ENCODE measurements at places on chromosomes 6 and 20.

DNA sequence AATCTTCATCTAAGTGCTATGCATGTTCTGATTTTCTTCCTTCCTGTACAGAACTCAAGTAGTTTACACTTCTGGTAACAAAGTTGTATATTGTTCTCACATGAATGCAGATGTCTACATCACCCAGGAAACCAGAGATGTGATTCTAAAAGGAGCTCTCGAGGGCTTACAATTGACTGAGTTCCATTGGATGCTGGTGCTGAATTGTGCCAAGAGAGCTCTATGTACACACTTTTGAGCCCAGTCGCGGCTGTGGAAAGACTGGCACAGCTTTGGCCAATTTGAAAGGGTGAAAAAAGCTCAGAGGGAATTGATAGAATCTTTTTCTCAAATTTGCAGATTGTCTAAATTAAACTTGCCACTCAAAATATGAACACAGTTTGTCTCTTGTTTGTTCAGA, 340.7 kb downstream of the LMBRD1 start:
- no peak for DNase-seq

DNA sequence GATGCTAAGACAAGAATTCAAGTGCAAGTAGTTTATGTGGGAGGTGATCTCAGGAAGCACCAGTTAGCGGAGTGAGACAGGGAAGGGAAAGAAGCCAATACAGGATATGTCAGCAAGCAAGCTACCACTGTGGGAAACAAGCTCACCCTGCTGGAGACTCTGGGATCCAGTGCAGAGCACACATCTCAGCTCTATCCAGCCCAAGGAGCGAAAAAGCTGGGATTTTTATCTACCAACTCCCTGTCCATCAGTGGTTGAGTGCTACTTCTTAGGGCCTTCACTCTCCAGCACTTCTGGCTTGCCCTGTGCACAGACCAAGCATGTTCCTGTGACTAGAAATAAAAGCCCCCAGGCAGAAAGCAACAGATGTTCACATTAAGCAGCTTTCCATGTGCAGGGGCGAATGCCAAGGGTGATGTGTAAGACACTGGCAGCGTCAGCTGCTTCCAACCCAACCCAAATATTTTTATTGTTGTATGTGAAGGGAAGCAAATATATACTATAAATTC, 10.8 kb upstream of the RNF24 start:
- no peak for DNase-seq

- DNase-seq, result no peak
Observed at GRCh38 chr20:13420625-13421024, 199.6 kb downstream of the ISM1 start.

- no peak for DNase-seq
Observed at GRCh38 chr6:150236544-150236943, 93.7 kb downstream of the PPP1R14C start.

DNA sequence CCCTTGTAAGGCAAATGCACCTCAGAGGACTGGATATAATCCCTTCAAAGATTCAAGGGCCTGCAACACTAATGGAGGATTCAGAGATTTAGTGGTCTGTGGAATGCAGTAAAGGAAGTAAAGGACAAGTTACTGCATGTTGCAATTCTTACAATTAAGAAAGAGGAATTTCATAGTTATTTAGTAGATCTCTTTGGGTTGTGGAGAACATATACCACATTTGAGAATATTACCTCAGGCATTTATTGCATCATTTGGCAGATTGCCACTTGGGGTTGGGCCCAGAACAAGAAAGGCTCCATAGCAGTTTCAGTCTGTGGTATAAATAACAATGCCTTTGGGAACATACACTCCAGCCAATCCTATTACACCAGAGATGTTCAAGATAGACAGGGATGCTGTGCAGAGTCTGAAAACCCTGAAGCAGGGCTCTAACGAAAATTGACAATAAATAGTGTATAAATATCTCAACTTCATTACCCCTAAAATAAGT, 20.9 kb upstream of the EPM2A start:
- DNase-seq, result no peak

DNA sequence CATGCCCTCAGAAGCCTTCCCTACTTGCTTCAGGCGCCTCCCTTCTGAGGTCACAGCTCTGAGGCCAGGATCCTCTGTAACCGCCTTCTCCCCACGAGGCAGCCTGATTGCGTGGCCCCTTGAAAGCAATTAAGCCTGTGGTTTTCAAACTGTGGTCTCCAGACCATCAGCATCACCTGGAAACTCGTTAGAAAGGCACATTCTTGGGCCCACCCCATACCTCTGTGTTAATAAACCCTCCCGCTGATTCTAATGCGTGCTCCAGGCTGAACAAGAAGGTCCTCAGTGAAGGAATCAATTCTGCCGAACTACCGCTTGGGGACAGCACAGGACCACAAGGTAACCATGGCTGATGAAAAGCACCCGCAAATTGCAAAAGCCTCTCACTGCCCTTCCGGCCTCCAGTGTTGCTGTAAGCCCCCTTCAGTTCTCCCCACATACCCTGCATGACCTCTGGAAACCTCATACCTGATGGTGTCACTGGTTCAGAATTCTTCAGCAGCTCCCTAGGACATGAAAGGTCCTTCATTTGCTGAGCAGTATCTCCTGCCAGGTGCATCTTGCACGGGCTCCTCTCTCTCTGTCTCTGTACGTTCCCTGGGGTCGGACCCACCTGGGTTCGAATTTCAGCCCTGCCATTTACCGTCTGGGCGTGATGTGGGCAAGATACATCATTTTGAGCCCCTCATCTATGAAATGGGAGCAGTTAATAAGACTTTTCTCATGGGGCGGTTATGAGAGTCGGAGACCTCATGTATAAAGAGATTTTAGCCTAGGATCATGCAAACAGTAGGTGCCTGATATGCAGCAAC, 93.3 kb upstream of the RNF24 start:
- DNase-seq, result peak; percentile 16

DNA sequence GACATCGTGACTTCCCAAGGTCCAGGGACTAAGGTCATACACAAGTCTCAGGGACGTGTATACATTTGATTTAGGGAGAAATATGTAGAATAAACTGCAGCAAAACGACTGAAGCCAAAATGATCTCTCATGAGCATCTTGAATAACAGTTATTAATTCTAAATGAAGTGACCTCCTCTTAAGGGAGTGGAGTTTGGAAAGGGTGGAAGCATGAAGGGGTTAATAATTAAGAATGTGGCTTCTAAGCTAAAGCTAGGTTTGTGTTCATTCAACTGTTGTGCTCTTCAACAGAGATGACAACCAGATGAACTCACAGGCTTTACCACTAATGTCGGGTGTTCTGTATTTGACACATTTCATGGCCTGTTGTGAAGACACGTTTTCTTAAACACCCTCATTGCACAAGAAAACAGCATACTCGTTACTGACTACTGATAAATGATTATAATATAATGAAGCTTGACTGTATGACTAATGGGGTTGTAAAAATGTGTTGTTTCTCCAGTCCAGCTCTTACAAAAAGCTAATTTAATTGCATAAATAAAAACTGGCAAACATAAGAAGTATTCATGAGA, 1.5 kb downstream of the PPP1R14C start:
- no peak for DNase-seq

All from activated CD4-positive, CD25-positive, alpha-beta regulatory T cell (primary cell).